ENCODE measurements at places on chromosomes 3 and 15.

GRCh38 chr3:117486719-117487716 is 777.4 kb downstream of the TUSC7 start:
- no peak for DNase-seq

DNA sequence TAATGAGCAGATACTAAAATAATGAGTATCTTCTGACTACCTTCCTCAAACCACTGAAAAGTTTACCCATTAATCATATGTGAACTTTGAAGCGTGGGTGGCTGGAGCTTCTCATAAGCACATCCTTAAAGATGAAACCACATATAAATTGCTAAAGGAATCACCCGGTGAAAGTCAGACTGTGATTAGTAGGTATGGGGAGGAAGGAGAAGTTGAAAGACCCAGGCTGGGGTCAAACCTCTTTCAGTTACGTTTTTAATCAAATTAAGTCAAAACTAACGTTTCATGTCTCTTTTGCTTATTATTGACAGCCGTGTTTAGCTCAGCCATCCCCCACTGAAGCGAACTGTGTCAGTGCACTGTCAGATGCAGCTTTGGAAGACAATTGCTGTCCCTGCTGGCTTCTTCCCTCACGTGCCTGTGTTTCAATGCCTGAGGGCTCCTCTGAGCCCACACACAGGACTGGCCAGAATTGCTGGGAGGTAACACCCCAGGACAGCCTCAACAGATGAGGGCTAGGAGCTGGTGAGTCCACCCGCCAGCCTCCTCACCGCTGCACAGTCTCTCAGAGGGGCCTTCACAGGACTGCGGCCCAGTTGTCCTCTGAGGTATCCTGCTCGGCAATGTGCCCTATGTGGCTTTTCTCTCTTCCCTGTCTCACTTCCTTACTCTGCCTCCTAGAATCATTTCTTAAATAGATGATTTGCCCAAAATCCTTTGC is 29.3 kb upstream of the SH3BP5 start:
- no peak for DNase-seq

DNA sequence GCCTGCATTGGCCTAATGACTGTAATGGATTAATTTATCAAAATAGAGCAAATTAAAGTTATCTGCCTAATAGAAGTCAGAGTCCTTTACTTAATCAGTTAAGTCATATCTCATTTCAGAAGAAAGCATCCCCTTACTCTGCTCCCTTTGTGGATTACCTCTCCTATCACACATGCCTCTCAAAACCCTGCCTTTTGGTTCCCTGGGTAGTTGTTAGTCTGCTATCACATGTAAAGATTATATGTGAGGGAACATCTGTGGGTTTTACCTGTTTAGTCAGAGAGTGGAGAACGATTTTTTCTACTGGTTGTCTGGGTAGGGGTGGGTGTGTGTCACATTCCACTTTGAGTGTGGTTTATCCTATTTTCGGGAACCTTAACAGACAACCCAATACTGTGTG is 16.4 kb downstream of the UBE2E2 start:
- DNase-seq, result no peak

- DNase-seq, result peak; percentile 46
These were observed at the start of gene SEC22C for GRCh38 chr3:42581709-42582473. TSS of gene SEC22C (minus strand) at chr3:42581967. CDS start at chr3:42569046, 12,921 bp downstream.

- DNase-seq, result no peak
These were observed 108.4 kb upstream of the RORA start for GRCh38 chr15:61337541-61337940.

DNA sequence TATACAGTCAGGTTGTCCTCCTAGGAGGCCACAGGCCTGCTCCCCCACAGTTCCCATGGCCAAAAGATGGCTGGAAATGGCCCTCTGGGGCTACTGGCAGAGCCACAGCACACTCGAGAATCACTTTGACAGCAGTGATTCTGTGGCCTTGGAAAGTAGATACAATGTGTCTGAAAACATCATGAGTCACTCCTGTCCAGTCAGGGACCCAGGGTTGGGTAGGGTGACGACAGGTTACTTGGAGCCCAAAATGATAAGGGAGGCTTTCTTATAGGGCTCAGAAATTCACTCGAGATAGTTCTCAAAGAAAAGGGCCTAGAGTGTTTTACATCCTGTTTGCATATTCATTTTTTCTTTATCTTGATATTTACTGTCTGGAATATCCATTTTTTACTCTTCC is 24.3 kb downstream of the MRPS25 start:
- no peak for DNase-seq

DNA sequence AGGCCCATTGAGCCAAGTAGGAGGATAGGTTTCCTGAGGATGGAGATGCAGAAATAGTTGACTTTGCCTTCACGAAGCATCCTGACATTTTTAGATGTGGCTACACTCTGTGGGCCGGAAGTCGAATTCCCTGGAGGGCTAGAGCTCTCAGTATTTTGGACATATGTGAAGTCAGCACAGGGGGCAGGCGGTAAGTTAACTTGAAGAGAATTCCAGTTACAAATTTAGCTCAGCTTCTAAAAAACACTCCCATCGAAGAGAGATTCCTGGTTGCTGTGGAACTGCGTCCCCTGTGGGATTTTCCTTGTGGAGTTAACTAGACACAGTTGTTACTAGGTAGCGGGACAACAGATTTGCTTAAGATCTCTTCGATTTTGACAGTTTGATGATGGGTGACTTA is 161.9 kb upstream of the RGMA start:
- DNase-seq, result no peak

GRCh38 chr15:86879250-86880229 is 799.9 kb downstream of the AGBL1 start:
- DNase-seq, result no peak

DNA sequence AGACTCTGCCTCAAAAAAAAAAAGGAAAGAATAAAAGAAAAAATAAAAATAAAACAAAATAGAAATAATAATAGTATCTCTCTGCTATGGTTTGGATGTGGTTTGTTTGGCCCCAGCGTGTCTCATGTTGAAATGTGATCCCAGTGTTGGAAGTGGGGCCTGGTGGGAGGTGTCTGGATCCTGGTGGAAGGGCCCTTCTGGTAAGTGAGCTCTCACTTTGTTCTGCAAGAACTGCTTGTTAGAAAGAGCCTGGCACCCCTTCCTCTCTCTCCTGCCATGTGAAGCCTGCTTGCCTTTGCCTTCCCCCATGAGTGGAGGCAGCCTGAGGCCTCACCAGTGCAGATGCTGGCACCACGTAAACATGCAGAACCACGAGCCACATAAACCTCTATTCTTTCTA is 26.3 kb downstream of the TMEM44 start:
- no peak for DNase-seq

DNA sequence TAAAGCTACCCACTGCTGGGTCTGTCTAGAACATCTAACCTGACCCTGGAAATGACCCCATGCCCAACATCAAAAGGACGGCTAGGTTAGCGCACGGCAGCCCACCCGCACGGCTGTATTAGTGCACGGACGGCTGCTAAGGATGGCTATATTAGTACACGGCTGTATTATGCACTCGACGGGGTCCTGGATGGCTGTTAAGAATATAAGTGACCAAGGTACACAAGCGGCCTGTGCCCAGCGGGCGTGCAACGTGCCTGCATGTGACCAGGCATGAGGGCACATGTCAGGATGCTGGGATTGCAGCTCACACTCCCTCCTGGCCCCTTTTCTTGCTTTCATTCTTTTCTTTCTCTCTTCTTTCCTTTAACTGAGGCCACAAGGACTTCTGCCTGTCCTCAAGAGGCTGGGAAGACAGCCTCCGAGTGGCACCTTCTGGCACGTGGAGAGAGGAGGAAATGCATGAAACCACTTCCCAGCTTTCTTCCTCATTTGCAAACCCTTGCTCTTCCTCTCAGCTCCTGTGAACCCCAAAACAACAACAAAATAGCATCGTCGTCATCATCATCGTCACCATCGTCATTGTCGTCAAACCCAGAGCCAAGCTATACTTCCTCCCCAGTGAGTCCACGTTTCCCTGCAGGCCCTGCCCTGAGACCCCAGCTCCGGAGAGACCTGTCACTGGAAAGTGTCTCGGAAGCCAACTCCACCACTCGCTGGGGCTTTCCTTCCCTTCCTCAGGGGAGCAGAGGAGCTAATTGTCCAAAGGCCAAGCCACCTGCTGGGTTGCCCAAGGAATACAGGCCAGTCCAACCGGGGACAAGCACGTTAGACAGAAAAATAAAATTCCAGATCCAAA is 101.8 kb downstream of the CHSY1 start:
- no peak for DNase-seq

DNA sequence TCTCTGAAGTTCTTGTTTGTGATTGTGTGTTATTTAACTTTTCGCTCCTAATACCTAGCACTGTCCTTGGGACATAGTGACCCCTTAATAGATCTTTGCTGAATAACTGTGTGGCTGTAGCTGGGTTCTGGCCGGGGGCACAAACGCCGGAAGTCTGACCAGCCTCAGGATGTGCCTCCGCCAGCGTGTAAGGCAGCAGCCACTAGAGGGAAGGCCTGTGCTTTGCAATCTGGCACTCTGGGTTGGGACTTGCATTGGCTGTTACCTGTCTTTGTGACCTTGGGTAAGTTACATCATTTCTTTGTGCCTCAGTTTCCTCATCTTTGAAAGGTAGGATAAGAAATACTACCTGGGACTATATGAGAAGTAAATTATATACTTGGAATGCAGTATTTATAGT is 158.7 kb downstream of the GHSR start:
- no peak for DNase-seq

- no peak for DNase-seq
These were observed 32.7 kb downstream of the RARB start for GRCh38 chr3:25460751-25461150.

DNA sequence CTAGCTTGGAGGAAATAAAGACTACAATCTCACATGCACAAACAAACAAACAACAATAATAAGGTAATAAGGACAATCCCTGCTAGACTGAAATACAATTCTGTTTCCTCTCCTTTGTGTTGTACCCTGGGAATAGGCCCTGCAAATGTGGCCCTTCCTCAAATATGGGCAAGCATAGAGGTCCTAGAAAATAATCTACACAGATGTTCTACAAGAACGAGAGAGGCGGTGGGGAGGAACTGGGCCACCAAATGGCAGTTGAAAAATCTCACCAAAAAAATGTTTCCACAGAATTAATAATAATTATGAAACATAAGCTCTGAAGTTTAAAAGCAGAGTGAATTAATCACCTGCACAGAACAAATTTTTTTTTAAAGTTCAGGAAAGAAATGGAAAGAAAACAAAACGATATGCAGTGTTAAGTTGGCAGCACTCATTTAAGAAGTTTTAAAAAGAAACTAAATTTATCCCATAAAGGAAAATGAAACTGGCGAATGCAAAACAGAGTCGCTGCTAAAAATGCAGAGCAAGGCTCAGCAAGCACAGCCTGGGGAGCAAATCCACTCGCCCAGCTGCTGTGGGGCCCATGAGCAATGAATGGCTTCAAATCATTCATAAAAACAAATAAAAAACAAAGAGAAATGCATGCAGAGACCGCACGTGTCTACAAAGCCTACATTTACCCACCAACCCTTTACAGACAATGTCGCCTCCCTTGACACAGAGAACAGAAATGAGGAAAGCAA is 475.4 kb downstream of the OCA2 start:
- DNase-seq, result no peak

- DNase-seq, result no peak
These were observed 5.7 kb downstream of the SETD2 start for GRCh38 chr3:47158208-47158607.

DNA sequence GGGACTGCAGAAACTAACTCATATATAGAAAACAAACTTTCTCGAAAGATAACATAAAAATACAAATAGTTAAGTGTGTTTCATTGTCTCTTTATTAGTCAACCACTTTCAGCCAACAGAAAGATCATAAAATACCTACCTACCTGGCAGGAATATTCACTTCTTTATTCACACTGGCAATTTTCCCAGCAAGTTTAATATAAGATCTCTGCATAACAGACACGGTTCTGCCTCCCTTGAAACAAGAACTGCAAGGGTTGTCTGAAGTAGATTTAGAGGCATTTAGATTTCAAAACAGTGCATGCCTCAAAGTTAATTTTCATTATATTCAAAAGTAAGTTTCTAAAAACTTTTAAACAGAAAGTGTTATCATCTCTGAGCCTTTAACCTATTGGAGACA is 7.1 kb downstream of the NPTN start:
- DNase-seq, result no peak

DNA sequence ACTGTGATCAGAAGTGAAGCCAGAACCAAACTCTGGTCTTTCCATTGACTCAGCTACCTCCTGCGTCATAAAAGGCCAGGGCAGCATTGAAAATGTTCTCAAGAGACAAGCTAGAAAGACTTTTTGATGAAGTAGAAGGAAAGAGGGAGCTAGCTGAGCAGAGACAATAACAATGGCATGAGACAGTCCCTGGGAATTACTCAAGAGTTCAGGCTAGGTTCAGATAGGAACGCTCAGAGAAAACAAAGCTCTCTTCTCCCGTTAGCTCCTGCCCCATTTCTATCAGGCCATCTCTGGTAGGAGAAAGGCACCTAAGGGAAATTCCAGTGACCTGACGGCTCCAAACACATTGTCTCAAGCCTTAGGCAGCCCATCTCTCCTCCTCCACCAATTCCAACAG is 7.0 kb upstream of the OXTR start:
- DNase-seq, result peak; percentile 77

DNA sequence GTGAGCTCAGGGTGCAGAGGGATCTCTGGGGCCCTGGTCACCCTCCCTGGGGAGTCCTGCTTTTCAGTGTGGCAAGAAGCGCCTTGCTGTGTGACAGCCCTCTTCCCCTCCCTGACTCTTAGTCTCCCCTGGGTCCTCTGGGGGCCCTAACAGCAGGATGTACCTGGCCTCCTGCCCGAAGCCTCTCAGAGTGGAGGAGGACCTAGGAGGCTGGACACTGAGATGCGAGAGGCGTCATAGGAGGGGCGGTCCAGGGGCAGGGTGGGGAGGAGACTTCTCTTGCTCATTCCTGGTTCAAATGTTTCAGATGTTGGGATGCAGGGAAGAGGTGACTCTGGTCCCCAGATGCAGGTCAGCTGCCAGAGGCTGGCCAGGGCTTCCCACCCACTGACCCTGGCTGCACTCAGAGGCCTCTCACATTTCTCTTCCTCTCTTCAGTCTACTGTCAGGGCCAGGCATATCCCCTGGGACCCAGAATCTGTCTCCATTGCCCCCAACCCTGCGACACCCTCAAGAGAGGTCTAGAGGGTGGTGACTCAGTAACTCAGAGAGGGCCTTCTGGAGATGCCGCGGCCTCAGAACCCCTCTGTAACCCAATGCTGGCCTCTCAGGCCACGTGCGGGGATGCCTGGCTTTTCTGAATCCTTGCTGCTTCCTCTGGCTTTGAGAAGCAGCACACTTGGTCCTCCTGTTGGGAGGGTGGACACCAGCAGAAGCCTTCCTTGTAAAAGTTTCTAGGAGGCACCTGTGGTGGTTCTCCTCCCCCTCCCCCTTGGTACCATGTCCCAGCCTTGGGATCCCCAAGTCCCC is 25.9 kb downstream of the SNX33 start:
- no peak for DNase-seq

DNA sequence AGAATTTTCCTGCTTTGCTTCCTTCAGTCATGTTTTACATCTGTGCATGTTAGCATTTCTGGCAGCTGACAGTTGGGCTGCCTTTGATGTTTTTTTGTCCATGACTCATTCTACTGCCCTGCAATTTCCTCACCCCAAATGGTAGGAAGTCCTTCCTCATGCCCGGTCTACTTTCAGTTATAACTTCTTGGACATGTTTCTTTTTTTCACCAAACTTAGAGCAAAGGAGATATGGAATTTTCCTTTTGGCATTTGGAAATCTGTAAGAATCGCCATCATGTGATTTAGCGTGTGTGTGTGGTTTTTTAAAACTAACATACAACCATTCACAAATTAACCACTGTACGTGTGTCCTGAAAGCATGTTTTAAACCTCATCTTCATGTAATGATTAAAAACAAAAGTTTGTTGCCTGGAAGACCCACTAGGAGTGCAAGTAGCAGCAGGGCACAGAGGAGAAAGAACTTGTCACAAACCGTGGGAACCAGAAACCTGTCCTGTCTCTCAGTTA is 430.7 kb upstream of the CFAP20DC start:
- DNase-seq, result no peak

Measured in AG04449 (cell line).